ENCODE measurements at places on chromosomes 1 and 21. TPM values are rescaled to one million over a fixed set of nuclear protein-coding genes. Genes with fewer than 3 reads are reported as not detected.

Gene RGS1
- total RNA-seq: 1.6 TPM

Gene ZMYND12
- total RNA-seq: 1.1 TPM

Gene GCLM
- 4.9 TPM for total RNA-seq

GRCh38 chr1:224177356-224177999, 5.6 kb upstream of the DEGS1 start:
- ATAC-seq: no peak

- ATAC-seq: no peak
Measured at GRCh38 chr1:156591181-156591431, 470 bp upstream of the NAXE start.

Gene SFN
- 0.92 TPM for total RNA-seq

GRCh38 chr1:203089001-203089650, 3.3 kb upstream of the MYOG start:
- ATAC-seq: no peak

DNA sequence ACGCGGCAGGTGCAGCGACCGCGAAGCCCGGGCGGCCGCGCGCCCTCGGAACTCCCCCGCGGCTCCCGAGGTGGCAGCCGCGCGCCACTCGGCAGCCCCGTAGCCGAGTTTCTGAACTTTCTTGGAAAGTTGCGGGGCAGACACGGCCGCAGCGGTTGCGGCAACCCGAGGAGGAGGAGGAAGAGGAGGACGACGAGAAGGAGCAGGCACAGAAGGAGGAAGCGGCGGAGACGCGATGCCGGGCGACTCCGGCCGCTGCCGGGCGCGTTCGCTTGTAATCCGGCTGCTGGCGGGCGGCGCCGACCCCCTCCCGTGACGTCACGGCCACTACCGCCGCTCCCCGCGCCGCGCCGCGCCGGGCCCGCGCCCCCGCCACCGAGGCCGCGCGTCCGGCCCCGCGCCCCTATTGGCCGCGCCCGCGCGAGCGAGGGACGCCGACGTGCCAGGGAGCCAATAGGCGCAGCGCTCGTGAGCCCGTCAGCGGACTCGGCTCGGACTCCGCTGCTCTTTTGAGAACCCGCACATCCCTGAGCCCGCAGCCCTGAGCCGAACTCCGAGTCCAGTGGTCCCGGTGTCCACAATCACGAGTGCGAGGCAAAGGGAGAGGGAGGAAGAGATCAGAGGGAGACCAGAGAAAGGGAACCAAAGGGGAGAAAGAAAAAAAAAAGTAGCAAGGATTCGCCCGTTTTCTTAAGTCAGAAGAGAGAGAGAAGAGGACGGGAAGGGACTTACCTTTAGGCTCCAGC, 736 bp upstream of the BARHL2 start:
- ATAC-seq: no peak

DNA sequence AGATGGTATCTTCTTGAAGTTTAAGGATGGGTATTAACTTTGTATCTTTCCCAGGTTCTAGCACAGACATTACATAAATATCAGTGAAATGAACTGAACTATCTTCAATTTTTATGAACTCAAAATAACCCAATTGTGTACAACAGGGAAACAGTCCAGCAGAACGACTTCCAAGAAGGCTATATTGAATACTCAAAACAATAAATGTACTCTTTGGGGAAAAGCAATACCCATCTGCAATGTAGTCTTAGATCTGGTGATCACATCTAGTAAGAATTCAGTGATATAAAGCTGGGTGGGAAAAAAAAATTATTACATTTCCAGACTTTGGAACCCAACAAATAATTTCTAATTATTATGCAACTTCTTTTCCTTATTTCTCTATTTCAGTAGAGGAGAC, 33.1 kb upstream of the GORAB start:
- ATAC-seq: no peak

DNA sequence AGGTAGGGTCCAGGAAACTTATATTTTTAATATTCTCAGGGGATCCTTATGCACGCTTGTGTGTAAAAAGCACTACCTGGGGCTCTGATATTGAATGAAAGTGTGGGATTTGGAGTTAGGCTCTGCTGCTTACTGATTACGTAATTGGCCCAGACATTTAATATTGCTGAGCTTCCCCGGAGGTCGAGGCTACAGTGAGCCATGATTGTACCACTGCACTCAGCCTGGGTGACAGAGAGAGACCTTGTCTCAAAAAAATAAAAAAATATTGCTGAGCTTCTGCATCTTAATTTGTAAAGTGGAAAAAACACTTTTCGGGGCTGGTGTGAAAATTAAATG, 62.2 kb upstream of the KIF26B start:
- ATAC-seq: no peak

DNA sequence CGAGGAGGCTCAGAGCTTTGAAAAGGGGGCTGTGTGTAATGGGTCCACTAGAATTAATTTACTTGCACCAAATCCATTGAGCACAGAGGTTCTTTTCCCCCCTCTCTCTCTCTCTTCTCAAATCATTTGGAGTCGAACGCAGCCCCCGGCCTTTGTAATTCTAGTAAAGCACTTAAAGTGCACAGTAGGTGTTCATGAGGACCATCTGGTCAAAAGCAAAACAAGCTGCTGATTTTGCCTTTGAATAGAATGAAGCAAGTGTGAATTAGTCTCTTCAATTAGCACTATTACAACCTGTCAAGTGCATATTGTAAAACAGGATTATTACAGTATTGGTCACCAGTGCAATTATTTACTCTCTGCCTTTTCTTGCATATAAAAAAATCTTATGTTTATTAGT, 259.9 kb downstream of the FAF1 start:
- no peak for ATAC-seq

Gene SAMSN1
- total RNA-seq: 0.38 TPM

DNA sequence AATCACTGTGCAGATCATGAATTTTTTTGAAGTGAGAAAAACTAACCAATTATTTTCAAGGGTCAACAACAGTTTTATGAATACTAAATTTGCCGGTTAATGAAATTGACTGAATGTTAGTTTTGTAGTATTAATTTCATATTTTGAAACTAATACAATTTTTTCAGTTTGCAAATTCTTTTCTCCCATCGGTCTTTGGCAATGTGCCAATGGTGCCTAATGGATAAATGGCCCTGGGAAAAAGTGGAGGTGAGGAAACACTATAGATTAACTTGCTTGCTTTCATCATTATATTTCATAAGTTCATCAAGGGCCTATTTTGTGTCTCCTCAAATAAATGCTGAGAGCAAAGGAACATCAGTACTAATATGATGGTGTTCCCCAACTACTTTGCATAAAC, 4.1 kb downstream of the C1orf141 start:
- ATAC-seq: no peak

- no peak for ATAC-seq
Measured at GRCh38 chr1:238466459-238466858, 575.7 kb upstream of the ZP4 start.

GRCh38 chr1:107525961-107526360, 385.1 kb downstream of the NTNG1 start:
- no peak for ATAC-seq

Gene TMPRSS15
- total RNA-seq: not detected

GRCh38 chr21:33428669-33429068, 25.5 kb downstream of the IFNGR2 start:
- ATAC-seq: peak; percentile 74

Gene TDRD5
- not detected for total RNA-seq

Gene OR10J5
- total RNA-seq: 0.66 TPM

- no peak for ATAC-seq
Measured at GRCh38 chr1:200893411-200893901, 1.2 kb upstream of the INAVA start.

DNA sequence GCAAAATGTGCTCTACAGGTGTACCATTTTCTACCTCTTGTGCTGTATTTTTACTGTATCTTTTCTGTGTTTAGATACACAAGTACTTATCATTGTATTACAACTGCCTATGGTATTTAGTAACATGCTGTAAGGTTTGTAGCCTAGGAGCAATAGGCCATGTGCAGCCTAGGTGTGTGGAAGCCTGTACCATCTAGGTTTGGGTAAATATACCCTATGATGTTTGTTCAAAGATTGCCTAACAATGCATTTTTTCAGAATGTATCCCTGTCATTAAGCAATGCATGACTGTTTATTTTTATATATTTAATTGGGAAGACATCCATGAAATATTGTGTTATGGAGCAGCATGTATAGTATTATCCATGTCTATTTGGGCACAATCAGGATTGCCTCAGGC, 11.0 kb downstream of the ETV3L start:
- no peak for ATAC-seq

Gene S100A7A
- total RNA-seq: 0.07 TPM

Gene AMPD1
- 0.08 TPM for total RNA-seq

DNA sequence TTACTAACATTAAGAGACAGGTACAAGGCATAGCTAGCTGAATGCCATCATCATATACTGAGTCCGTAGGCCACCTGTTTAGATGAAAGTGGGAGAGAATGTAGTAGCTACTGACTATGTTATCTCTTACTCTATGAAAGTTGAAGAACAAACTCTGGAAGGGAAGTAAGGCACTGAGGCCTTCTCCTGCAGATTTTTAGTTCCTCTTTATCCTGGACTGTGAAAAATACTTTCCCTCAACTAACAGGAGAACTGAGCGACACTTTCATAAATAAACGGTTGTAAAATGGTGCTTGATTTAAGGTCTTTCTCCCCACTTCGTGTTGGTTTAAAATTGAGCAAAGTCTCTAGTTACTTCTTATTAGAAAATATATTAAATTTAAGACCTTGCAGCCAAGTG, 101.9 kb downstream of the FNBP1L start:
- no peak for ATAC-seq

DNA sequence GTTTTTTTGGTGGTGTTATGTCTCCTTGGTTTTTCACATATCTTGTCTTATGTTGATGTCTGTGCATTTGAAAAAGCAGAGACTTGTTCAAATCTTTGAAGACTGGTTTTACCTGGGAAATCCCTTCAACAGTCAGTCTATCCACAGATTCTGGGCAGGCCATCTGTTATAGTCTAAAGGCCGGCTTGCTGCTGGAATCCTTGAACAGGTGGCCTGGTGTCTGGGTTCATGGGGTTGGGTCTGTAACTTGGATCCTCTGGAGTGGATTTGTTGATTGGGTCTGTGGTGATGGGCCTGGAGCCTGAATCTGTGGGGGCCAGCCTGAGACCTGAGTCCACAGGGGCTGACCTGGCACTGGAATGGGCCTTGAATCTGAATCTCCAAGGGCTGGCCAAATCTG, 12.2 kb downstream of the LORICRIN start:
- no peak for ATAC-seq

Gene NCF2
- total RNA-seq: 0.67 TPM

GRCh38 chr1:14795589-14795988, 197.1 kb downstream of the KAZN start:
- no peak for ATAC-seq

- no peak for ATAC-seq
Measured at GRCh38 chr1:246932366-246932700, 585 bp upstream of the AHCTF1 start.

DNA sequence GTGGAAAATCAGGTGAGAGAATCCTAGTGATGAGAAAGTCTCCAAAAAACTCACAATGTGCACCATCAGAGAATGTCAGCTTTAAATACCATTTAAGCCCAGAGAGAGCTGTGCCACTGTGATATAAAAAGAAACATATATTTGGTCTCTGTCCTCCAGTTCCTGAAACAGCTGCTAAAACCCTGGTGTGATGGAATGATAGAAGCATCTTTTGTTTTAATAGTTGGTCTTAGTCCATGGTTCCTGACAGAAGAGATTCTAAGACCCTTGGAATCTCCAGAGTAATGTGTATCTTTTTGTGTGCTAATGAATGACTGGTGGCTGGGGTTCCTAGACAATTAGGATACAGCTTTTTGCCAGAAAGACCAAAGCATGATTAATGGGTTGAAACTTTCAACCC, 302.8 kb upstream of the B3GALT2 start:
- ATAC-seq: no peak

DNA sequence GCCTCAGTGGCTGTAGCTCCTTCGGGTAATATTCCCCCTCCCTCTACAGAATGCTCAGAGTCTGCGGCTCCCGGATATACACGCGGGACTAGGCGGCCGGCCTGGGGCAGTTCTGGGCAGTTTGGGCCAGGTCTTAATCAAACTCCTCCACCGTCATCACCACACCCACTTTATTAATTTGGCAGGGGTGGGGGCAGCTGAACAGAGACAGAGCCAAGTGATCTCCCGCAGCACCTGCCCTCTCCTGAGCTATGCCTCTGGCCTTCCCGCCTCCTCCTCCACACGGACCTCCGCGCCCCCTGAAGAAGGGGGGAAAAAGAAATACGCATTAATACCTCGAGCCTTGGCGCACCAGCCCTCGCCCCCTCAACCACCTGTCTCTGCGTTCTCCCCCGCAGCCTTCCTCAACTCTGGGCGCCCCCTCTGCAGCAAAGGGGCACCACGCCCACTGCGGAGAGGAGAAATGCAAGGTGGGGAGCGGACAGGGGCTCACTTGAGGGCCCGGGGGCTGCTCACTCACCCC, 42.6 kb downstream of the CD34 start:
- peak; percentile 41 for ATAC-seq

DNA sequence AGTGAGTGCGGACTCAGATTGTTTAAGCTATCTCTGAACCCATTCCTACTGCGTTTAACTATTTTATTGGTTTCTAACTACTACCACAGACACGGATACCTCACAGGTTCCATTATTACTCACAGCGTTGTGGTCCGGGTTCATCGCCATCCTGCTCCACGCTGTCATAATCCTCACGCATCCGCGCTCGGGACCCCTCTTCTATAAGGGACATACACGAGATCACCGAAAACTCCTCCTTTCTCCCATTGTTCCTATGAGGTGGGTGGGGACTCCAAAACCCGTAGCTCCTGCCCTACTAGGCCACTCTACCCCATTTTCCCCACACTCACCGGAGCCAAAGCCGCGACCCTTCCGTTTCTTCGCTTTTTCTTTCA, 610 bp downstream of the RBM8A start:
- ATAC-seq: no peak
